D341Med (cell line): ENCODE measurements at places on chromosomes 2 and 18.

- DNase-seq = no peak
Observed at GRCh38 chr2:16191431-16192200, 251.3 kb downstream of the MYCN start.

- no peak for DNase-seq
Observed at GRCh38 chr18:80232030-80232429, 15.3 kb downstream of the PARD6G start.

DNA sequence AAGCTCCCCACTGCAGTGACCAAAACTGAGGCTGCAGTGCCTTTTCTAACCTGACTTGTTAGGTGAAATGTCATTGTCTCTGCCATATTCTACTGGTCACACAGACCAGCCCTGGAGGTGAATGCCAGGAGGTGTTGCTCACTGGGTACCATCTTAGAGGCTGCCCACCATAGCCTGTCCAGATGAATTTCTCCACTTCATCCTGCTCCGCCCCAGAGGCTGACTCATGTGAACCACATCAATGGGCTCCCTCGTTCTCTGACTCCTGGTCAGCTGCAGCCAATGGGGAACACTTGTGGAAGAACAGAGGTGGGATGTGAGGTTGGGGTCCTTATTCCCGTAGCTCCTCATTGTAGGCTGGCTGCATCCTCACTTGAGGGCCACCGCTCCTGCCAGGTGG lies 3.4 kb upstream of the NARS1 start:
- DNase-seq = no peak

DNA sequence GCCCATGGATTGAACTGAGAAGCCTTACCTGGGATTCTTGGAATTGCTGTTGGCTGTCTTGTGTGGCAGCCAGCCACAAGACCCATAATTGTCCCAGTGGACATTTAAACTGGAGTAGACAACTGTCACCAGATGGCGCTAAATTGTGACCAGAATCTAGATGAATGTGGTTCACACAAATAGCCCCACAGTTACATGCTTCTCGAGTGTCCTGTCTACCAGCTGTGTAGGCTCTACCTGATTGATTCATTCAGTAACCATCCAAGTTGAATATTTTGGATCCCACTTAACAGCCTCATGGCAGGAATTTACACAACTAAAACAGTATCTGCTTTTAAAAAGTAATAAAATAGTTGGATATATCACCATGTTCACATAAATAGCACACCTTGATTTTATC lies 73.2 kb downstream of the MAP4K4 start:
- DNase-seq = peak; percentile 52

DNA sequence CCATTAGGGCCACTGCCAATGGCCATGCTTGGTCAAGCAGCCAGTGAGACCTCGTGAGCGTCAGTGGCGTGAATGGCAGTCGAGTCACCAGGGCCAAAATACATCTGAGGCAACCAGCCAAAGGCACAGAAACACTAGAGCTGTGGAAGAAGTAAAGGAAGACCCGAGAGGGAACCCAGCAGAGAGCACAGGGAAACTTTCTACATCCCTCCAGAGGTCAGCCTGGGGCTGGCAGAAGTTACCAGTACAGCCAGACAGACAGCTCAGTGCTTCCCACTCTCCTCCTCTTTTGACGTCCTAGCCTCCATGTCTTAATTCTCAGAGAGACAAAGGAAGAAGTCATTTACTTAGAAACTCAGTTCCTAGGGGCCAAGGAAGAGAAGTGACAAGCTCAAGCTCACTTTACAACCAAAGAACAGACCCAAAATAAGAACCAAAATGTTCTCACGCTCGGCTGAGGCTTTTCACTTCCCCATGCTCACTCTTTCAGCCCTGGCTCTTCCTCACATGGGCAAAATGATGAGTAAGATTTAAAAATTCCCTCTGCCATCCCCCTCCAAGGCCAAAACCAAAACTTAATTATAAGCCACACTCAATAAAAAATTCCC lies 8.7 kb downstream of the CYRIA start:
- no peak for DNase-seq

DNA sequence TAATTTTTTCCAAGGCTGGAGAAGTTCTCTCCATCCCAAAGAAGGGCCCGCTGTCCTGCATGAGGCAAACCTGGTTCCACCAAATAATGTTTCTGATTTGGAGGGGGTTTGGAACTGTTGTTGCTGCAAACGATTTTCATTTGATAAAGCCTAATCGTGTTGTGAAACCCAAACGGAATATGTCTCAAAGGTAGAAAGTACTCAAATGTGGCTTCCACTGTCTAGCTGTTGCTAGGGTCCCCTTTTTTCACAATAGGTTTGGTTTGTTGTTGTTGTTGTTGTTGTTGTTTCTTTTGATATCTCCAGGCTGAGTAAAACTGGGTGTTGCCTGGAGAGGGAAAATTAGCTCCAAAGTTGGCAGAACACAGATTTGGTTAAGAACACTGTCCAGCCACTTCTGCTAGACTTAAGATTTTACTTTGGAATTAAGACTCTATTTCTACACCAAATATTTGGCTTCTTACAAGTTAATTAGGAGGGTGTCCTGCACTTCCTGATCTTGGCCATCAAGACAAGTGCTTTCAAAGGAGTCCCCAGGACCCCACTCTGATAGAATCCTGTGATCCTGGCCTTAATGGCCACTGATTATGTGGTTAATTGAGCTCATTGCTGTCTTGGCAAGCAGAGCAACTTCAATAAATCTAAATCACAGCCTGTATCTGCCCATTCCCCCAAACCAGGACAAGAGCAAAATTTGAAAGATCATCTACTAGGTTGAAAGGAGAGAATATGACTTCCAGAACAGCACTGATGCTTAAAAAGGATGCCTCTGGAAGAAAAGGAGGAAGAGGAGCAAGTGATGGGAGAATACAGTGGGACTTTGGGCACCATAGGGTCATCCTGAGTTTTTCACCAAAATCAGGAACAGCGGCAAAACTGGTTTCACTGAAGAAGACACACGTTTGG lies 3.3 kb upstream of the HOXD13 start:
- no peak for DNase-seq

- DNase-seq = peak; percentile 18
Observed at GRCh38 chr2:209619782-209620181, 151.8 kb upstream of the UNC80 start.

DNA sequence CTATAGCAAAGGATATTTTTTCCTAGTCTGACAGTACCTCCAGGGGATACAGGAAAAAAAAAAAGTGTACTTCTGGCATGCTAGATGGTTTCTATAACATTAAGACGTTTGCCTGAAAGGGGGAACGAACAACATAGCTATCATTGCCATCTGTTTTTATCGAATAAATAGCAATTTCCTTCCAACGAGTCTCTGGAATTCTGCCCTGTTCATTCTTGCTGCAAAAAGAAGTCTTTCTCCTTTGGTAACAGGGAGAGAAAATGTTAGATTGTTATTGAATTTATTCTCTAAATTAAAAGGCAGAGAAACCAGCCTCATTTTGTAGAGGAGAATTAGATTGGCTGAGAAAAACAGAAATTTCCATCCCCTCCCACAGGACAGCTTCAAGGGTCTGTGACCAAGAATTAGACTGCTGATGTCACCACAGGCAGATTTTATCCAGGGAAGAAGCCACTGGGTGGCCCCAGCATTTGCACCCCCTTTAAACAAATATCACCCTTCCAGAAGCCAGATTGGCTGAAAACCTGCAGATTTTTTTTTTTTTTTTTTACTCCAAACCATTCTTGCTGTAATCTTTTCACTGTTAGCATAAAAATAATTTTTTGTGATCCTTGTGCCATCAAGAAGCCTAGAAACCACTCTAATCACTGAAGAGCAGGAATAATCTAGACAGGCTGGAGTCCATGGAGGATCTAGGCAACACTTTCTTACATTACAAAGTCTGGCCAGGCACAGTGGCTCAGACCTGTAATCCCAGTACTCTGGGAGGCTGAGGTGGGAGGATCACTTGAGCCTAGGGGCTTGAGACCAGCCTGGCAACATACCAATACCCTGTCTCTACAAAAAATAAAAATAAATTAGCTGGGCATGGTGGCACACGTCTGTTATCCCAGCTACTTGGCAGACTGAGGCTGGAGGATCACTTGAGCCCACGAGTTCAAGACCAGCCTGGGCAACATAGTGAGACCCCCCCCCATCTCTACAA lies 12.0 kb downstream of the WDFY1 start:
- DNase-seq = no peak
